ENCODE measurements at places on chromosomes 4 and X.
A peak's percentile ranks its signal among the peaks of the same experiment; 100 is the strongest.

DNA sequence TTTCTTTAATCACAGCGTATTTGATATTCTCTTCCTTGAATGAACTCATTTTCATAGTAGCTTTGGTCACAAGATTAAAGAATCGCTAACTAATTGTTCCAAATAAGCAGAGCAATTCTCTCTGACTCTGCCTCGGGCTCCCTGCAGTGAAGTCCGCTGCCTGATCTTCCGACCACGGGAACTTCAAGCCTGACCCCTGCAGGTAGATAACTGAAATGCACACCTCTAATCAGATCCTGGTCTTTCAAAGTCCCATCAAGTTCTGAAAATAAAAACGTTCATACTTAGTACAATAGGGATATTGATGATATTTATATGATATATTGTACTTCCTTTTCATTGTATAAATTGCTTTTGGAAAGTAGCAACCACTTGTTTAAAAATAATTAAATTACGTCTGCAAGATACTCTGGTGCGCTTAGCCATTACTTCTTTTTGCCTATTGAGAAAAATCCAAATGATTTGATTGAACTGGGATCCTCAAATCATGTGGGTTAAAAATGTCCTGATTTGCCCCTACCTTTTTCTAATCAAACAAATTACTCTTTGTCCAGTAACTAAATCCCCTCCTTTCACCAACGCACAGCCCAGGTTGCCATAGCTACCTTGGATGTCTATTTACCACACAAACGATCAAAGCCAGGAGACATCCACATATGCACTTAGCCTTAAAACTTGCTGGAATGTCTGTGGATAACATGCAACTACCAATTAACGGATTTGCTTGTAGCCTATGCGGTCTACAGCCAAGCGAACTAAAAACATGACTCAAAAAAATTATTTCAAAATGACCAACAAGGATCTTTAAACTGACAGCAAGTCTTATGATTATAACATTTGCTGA is 4.2 kb downstream of the MID1 start:
- DNase-seq: no peak

GRCh38 chrX:132025041-132025440 is 1.9 kb downstream of the STK26 start:
- no peak for DNase-seq

DNA sequence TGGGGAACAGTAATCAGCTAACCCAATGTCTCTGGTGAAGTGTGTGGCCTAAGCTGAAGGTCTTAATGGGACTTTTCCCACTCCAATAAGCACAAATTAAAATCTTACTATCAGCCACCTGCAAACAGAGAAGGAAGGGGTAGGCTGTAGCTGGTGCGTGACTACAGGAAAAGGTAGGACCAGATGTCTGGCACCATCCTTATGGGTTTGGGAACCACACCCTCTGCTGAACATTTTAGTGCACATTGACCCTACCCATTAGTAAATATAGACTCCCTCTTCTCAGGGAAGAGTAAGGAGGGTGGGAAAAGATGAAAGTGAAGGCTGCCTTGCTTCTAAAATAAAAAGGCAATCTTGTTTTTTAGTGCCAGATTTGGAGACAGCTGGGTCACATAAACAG is 602.8 kb downstream of the FAT4 start:
- DNase-seq: no peak

- no peak for DNase-seq
Observed at GRCh38 chr4:83240379-83240875, 44.2 kb downstream of the COQ2 start.

DNA sequence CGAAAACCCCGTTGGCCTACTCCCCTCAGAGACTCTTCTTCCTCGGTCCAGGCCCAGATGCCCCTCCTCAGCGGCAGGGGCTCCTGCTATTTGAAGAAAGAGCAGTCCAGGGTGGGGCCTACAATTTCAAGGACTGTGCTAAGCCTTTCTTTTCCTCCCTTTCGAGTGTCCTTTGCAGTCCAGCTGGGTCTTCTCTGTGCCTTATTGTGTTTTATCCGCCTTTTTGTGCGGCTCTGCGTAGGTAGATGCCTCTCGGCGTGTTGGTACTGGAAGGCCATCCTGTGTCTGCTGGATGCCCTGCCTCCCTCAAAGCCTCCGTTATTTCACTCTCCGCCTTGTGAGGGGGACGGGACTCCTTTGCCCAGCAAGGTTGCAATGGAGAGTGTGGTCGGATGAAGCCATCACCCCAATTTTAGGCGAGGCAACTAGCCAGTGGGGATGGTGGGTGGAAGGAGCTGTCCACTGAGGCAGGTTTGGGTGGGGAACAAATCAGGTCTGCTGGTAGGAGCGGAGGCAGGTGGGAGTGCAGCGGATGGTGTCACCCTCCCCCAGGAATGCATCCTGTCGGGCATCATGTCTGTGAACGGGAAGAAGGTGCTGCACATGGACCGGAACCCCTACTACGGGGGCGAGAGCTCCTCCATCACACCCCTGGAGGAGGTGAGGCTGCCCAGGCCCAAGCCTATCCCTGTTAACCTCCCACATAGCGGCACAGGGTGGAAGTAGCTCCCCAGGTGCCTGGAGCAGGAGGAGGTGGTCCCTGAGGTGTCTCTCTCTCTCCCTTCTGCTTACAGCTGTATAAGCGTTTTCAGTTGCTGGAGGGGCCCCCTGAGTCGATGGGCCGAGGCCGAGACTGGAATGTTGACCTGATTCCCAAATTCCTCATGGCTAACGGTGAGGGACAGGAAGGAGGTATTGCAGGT is 1.3 kb downstream of the GDI1 start:
- DNase-seq: no peak

DNA sequence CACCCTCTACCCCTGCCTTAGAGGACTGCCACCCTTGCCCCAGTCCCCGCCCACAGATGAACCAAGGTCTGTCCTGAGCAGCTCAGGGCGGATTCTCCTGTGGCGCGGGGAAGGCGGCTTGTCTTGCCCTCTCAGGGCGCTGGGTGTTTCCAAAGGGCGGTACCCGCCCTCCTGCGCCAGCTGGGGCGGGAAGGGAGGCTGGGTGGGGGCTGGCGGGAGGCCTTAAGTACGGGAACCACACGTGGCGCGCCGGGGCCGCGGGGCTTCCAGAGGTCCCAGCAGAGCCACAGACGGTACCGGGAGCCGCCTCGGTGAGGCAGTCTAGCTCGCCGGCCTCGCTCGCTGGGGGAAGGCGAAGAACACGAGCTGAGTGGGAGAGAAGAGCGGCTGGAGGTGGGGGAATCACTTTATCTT is 361.1 kb downstream of the MID1IP1 start:
- peak; percentile 38 for DNase-seq

All from stimulated activated CD4-positive, alpha-beta T cell treated with anti-CD3 and anti-CD28 coated beads, Interleukin-15, amount 100 ng/mL, for 48 hours (primary cell).